ENCODE measurements at places on chromosomes 1 and 21.

GRCh38 chr1:19013826-19014548, 57.5 kb upstream of the IFFO2 start:
- DNase-seq: no peak

- no peak for DNase-seq
Measured at GRCh38 chr1:146019231-146020057, 2.1 kb downstream of the HJV start.

DNA sequence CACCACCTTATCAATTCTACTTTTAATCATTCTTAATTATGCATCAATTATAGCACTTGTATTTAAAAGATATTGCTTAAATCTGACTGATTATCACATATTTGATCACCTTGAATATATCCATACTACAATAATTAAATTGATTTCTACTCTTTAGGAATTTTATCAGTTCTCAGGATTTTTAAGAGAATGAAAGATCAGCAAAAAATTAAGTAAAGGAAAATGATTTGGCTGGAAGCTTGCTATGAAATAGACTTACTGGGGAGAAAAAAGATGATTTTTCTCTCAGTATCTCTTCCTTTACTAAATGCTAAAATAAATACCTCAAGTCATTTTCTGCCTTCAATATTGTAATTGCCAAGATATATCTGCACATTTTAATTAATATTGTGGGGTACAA, 848.6 kb downstream of the LTN1 start:
- no peak for DNase-seq

DNA sequence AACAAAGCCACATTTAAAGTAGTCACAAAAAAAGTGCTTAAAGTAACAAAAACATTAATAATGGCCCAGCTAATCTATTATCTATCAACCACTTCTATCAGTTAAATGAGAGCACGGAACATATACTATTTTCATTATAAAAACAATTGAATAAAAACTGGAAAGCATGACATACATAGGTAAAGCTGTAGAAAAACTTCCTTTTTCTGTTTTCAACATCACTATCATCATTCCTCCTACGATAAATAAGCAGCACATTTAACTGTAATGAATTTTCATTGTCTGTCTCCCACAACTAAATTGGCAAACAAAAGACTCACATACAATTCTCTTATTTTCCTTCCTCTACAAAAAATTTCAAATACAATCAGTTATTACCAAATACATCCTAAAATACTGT, 96.4 kb upstream of the DPH5 start:
- DNase-seq: no peak

DNA sequence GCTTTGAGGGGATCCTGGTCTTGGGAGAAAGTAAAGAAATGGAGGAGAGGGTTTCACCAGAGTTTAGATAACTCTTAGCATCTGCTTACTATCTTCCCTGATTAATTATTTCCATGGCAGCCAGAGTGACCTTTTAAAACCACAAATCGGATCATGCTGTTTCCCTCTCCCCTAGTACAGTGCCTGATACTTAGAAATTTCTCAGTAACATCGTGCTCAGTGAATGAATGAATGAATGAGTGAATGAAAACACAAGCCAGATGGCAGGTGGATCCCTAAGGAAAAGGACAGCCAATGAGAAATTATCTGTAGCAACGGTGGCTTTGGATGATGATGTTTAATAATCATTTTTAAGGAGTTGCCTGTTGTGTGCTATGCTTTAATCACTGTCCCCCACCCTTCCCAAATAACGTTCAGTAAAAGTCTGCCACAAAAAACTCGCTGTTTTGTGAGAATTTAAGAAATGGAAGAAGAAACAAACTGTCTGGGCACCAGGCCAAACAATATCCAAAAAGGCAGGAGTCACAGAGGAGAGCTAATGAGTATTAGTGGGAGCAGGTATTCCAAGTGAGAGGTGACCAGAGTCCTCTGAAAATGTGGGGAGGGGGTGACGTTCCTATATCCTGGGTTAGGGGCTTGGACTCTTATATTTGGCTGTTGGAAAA, 737 bp upstream of the SMAP2 start:
- DNase-seq: no peak

GRCh38 chr1:6582370-6582769, 2.6 kb downstream of the ZBTB48 start:
- DNase-seq: no peak

GRCh38 chr1:54335011-54335754, 71.0 kb downstream of the SSBP3 start:
- no peak for DNase-seq

DNA sequence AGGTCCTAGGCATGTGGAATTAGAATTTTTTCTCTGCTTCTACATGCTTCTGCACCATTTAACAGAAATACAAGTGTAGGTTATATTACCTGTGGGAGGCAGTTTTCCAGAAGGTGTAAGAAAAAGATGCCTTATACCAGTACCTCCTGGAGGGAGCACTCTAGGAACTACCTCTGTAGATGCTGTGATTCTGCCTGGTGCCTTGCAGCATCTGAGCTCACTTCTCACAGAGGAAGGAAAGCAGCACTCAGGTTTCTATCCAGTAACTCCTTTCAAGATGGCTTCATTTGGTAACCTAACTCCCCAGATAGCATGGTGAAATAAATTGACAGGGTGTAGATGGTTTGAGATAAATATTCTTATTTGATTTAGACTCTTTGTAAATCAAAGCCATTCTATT, 50.3 kb downstream of the GIPC2 start:
- DNase-seq: no peak

All from Calu3 (cell line).